Thoracic aorta (tissue), 2 donors: ENCODE measurements at places on chromosomes 13 and 19. TPM values are rescaled to one million over a fixed set of nuclear protein-coding genes. Genes with fewer than 3 reads are reported as not detected.

Gene SOX1
- total RNA-seq, result not detected

Gene ZNF554
- 2.8 TPM for total RNA-seq

Gene NEK3
- 16.4 TPM for total RNA-seq

Gene KLK12
- not detected for total RNA-seq

Gene APOC1
- 12.3 TPM for total RNA-seq

Gene SIGLEC7
- total RNA-seq, result 2.4 TPM

Gene FLT3
- total RNA-seq, result 0.81 TPM

Gene CYP4F2
- not detected for total RNA-seq

Gene KLHL1
- total RNA-seq, result not detected

Gene SLC15A1
- not detected for total RNA-seq

Gene ZNF728
- 3.4 TPM for total RNA-seq

Gene PALM
- total RNA-seq, result 28.4 TPM

Gene URAD
- total RNA-seq, result not detected

Gene TLE6
- total RNA-seq, result 5.3 TPM

Gene CERS1
- 1.7 TPM for total RNA-seq

Gene ATP7B
- total RNA-seq, result 7.1 TPM

Gene TPTE2
- total RNA-seq, result not detected

Gene ACP7
- total RNA-seq, result not detected

Gene PRR22
- total RNA-seq, result 1.1 TPM

Gene SLC5A5
- not detected for total RNA-seq

Gene FCAR
- 7.1 TPM for total RNA-seq

Gene BRME1
- 3.7 TPM for total RNA-seq

Gene GARIN5A
- total RNA-seq, result not detected

Gene NOP53
- 189 TPM for total RNA-seq

Gene CCDC97
- total RNA-seq, result 15.2 TPM

Gene RFPL4A
- not detected for total RNA-seq

Gene CDC34
- 40.2 TPM for total RNA-seq

Gene FREM2
- 0.14 TPM for total RNA-seq

Gene ZNF181
- 78.0 TPM for total RNA-seq
